ENCODE measurements at places on chromosomes 16 and 17. TPM values are rescaled to one million over a fixed set of nuclear protein-coding genes. Genes with fewer than 3 reads are reported as not detected.

Gene LPO
- not detected for total RNA-seq

DNA sequence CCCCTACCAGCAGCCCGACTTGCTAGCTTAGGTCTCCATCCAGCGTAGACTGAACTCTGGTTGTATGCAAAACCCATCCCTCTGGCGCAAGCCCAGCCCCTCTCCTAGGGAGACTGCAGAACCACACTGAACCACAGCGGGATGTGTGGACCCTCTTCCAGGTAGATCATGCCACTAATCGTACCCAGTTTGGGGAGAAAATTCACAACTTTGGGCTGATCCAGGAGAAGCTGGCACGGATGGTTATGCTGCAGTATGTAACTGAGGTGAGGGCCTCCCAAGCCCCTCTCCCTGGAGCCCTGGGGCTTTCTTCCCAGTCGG is 3.2 kb downstream of the ACADVL start:
- DNase-seq: no peak
- H3K4me3 ChIP-seq: no peak overlapping the region
- no peak overlapping the region for H3K27ac ChIP-seq
- peaks cover 30% of the 10 kb centered on the region for H3K4me1 ChIP-seq
- H3K27me3 ChIP-seq: no peaks in the 10 kb centered on the region

DNA sequence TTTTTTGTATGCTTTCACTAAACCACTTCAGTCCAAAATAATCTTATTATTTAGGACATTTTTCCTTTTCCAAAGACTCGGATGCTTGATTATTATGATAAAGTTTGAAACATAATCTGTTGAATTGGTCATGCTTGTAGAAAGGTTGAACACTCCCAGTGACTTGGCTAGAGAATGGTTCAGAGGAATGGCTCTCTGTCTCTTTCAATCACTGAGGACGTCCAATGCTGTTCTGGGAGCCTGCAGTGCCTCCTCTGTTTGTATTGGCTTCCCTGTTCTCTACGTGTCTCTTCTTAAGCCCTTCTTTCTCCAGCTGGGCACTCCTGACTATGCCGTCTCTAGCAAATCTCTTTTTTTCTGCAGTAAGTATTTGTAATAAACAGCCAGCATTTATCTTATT is 369.0 kb upstream of the DYNLRB2 start:
- peaks cover 3% of the 10 kb centered on the region for H3K27me3 ChIP-seq
- no peak for DNase-seq
- no peaks in the 10 kb centered on the region for H3K4me1 ChIP-seq

DNA sequence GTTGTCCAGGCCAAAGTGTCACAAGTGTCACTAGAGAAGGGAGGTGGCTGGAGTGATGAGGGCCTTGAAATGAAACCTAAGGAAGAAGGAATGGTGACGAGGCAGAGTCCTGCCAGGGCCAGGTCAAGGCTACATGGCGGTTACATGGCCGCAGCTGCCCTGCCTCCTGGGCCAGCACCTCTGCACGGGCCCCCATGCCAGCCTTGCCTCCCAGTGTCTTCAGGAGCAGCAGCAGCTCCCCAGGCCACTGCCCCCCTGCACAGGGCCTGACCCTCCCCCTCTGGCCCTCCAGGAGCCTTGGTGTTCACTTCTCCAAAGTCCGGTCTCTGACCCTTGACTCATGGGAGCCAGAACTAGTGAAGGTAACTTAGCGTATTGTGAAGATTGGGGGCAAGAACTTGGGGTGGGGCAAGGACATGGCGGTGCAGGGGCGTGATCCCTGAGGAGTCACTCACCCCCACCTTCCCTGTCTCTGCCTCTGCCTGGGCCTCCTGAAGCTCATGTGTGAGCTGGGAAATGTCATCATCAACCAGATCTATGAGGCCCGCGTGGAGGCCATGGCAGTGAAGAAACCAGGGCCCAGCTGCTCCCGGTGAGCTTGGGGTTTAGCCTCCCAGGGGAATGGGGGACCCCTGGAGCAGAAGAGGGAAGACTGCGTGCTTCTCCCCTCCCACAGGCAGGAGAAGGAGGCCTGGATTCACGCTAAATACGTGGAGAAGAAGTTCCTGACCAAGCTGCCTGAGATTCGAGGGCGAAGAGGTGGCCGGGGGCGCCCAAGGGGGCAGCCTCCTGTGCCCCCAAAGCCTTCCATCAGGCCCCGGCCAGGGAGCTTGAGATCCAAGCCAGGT is 4.1 kb upstream of the KCTD11 start:
- no peak for DNase-seq
- H3K27me3 ChIP-seq: no peaks in the 10 kb centered on the region
- H3K27ac ChIP-seq: peak overlapping the region; percentile 44
- peaks cover 26% of the 10 kb centered on the region for H3K4me1 ChIP-seq

DNA sequence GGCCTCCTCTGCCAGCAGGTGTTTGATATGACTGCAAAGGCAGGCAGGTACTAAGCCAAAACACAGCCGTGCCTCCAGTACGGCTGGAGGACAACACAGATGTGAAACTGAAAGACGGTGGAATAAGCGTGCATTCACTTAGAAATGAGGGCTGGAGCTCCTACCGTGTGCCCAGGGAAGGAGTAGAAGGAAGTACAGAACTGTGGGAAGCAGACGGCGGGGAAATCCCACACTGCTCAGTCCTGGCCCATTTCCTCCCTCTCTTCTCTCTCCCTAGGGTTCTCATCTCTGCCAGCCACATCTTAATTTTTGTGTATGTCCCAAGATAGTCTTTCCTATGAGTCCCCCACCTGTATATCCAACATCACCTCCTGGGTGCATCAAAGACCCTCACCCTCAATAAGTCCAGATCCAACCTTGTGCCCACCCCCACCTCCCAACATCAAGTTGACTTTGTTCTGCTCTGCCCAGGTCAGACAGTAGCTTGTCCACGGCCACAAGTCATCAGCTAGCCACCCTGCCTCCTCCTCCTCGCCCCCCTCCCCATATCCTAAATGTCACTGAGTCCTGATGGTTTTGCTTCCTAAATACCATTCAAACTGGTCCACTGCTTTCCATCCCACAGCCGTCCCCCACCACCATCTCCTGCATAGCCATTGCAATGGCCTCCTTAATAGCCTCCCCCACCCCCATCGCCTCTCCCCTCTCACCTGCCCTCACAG is 77.1 kb upstream of the RPL38 start:
- no peaks in the 10 kb centered on the region for H3K4me1 ChIP-seq
- H3K4me3 ChIP-seq: no peak overlapping the region
- H3K27me3 ChIP-seq: peaks cover 31% of the 10 kb centered on the region
- no peak overlapping the region for H3K27ac ChIP-seq
- DNase-seq: no peak
- H3K36me3 ChIP-seq: no peaks in the 10 kb centered on the region
